Thoracic aorta (tissue), 2 donors: ENCODE measurements at places on chromosomes 13 and 19. TPM values are rescaled to one million over a fixed set of nuclear protein-coding genes. Genes with fewer than 3 reads are reported as not detected.
A peak's percentile ranks its signal among the peaks of the same experiment; 100 is the strongest.

CGB5 gene
- not detected for total RNA-seq

DNA sequence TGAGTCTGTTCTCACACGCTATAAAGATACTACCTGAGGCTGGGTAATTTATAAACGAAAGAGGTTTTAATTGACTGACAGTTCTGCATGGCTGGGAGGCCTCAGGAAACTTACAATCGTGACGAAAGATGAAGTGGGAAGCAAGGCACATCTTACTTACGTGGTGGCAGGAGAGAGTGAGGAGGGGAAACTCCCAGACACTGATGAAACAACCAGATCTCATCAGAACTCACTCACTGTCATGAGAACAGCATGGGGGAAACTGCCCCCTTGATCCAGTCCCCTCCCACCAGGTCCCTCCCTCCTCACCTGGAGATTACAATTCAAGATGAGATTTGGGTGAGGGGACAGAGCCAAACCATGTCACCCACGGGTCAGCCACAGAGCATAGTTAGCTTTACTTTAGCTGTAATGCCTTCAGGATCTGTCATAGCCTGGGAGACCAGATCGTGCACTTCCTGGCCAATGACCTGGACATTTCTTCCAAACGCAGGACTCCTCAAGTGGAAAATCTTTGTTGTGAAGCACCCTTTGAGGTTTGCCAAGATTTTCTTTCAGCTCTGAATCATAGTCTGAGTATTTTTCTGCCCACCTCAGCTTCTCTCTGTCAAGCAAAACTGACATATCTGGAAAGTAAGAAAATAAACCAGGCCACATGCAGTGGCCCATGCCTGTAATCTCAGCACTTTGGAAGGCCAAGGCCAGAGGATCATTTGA lies 25.2 kb upstream of the HIF3A start:
- H3K36me3 ChIP-seq: no peaks in the 10 kb centered on the region
- no peak overlapping the region for H3K4me3 ChIP-seq
- H3K27ac ChIP-seq: no peak overlapping the region
- no peaks in the 10 kb centered on the region for H3K4me1 ChIP-seq

- peaks cover 7% of the 10 kb centered on the region for H3K4me1 ChIP-seq
- H3K36me3 ChIP-seq: peaks cover 13% of the 10 kb centered on the region
- no peaks in the 10 kb centered on the region for H3K27me3 ChIP-seq
- no peak overlapping the region for H3K4me3 ChIP-seq
- no peak overlapping the region for H3K27ac ChIP-seq
Measured at GRCh38 chr13:98473135-98473787, 103.6 kb downstream of the STK24 start.

SIGLEC12 gene
- not detected for total RNA-seq

ZNF723 gene
- total RNA-seq: not detected

- DNase-seq: no peak
- H3K4me1 ChIP-seq: no peaks in the 10 kb centered on the region
- no peak overlapping the region for H3K27ac ChIP-seq
Measured at GRCh38 chr13:23767838-23768237, 121.4 kb downstream of the MIPEP start.

DNA sequence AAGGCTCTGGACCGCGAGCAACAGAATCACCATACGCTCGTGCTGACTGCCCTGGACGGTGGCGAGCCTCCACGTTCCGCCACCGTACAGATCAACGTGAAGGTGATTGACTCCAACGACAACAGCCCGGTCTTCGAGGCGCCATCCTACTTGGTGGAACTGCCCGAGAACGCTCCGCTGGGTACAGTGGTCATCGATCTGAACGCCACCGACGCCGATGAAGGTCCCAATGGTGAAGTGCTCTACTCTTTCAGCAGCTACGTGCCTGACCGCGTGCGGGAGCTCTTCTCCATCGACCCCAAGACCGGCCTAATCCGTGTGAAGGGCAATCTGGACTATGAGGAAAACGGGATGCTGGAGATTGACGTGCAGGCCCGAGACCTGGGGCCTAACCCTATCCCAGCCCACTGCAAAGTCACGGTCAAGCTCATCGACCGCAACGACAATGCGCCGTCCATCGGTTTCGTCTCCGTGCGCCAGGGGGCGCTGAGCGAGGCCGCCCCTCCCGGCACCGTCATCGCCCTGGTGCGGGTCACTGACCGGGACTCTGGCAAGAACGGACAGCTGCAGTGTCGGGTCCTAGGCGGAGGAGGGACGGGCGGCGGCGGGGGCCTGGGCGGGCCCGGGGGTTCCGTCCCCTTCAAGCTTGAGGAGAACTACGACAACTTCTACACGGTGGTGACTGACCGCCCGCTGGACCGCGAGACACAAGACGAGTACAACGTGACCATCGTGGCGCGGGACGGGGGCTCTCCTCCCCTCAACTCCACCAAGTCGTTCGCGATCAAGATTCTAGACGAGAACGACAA lies 1.8 kb downstream of the PCDH17 start:
- peak overlapping the region; percentile 73 for H3K4me3 ChIP-seq
- peaks cover 6% of the 10 kb centered on the region for H3K27me3 ChIP-seq
- H3K36me3 ChIP-seq: no peaks in the 10 kb centered on the region
- no peak for DNase-seq
- peaks cover 14% of the 10 kb centered on the region for H3K4me1 ChIP-seq

MTUS2 gene
- 26.4 TPM for total RNA-seq

DNA sequence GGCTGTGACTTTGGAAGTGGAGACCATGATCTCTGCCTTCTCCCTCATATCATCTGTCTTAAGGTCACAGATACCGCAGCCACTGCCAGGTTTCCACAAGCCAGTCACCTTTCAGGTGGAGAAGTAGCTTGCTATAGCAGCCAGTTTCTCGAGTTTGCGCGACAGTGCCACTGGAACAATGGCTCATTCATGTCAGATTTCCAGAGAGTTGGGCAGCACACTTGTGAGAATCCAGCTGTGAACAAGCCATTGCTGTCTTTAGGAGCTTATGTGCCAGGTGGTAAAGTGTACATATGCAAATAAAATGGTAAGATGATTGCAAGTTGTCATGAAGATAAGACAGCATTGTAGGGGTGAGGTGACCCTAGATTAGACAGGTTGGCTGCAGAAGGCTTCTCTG lies 22.3 kb downstream of the GARRE1 start:
- H3K36me3 ChIP-seq: no peaks in the 10 kb centered on the region
- peaks cover 64% of the 10 kb centered on the region for H3K4me1 ChIP-seq
- peak overlapping the region; percentile 27 for H3K27ac ChIP-seq
- H3K4me3 ChIP-seq: no peak overlapping the region
- no peak for DNase-seq

MLLT1 gene
- total RNA-seq: 23.0 TPM

- no peaks in the 10 kb centered on the region for H3K4me1 ChIP-seq
- no peak overlapping the region for H3K4me3 ChIP-seq
- H3K27me3 ChIP-seq: no peaks in the 10 kb centered on the region
- no peak overlapping the region for H3K27ac ChIP-seq
- no peak for DNase-seq
Measured at GRCh38 chr13:111595791-111596190, 275.3 kb downstream of the TEX29 start.

KIR3DL2 gene
- not detected for total RNA-seq

CYP2F1 gene
- total RNA-seq: not detected

ADGRE1 gene
- 0.42 TPM for total RNA-seq
